ENCODE measurements at places on chromosomes 2 and 18.
A peak's percentile ranks its signal among the peaks of the same experiment; 100 is the strongest.

- no peak for DNase-seq
These were observed 71.8 kb upstream of the HS6ST1 start for GRCh38 chr2:128390256-128390990.

- no peak for DNase-seq
These were observed 192.6 kb upstream of the MYT1L start for GRCh38 chr2:2523461-2524347.

- peak; percentile 40 for DNase-seq
These were observed 6.8 kb upstream of the PXDN start for GRCh38 chr2:1750933-1751766.

GRCh38 chr2:221590861-221591365 lies 18.8 kb upstream of the EPHA4 start:
- no peak for DNase-seq

GRCh38 chr18:51051105-51051712 lies 21.2 kb downstream of the SMAD4 start:
- DNase-seq: peak; percentile 66

- no peak for DNase-seq
These were observed 202.1 kb downstream of the CYP26B1 start for GRCh38 chr2:71945603-71945959.

DNA sequence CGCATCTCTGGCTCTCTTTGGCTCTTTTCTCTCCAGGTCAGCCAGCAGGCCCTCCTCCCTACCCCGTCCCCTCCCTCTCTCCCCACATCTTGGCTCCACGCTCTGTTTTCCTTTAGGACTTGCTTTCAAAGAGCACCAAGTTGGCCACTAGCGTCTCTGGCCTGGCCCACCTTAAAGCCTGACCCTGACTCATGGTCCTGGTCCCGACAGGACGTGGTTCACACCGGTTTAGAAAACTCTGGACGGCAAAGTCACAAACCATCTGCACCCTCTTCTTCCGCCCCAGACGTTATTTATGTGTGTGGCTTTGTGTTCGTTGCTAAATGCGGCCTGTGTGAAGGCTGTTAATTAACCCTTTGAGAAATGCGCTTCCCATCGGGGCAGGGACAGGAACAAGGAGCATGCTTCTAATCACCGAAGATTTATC lies 169.0 kb upstream of the HAAO start:
- no peak for DNase-seq

DNA sequence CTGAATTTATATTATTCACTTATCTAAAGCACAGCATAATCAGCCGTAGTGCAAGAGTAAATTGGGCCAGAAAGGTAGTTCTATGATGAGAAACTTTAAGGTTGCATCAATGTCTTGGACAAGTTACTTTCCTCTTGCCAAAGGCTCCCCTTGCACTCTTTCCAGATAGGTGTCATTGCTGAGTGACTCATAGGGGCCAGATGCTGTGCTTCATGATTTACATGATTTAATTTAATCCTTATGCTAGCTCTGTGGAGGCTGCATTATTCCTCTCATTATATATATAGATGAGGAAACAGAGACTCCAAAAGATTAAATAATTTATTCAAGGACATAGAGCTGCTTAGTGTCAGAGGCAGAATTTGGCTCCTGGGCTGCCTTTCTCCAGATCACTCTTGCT lies 5.0 kb downstream of the CFAP221 start:
- no peak for DNase-seq

GRCh38 chr2:223060201-223060825 lies 8.3 kb downstream of the KCNE4 start:
- DNase-seq: no peak

Data from activated CD4-positive, alpha-beta T cell treated with anti-CD3 and anti-CD28 coated beads, Interleukin-2, Interleukin-6, amounts not matched to agents 100 ng/mL and 50 ng/mL, durations not matched to agents 16 hours and 8 hours (primary cell).